Dorsolateral prefrontal cortex (tissue), 122 donors: ENCODE measurements at places on chromosomes 3 and 15. TPM values are rescaled to one million over a fixed set of nuclear protein-coding genes. Genes with fewer than 3 reads are reported as not detected.

CLPX gene
- 69.3 TPM for total RNA-seq

KNL1 gene
- total RNA-seq = 0.20 TPM

PDZRN3 gene
- total RNA-seq = 41.9 TPM

CPEB1 gene
- total RNA-seq = 58.3 TPM

SAMD7 gene
- not detected for total RNA-seq

FAM174B gene
- total RNA-seq = 32.9 TPM

GOLGA6D gene
- 0.50 TPM for total RNA-seq

VEPH1 gene
- total RNA-seq = not detected
